NCI-H1105 treated with DMSO at 0.1 percent for 48 hours (cell line): ENCODE measurements at places on chromosomes 6 and 20.

GRCh38 chr6:147577488-147577887 is 69.0 kb downstream of the SAMD5 start:
- DNase-seq = no peak

- no peak for DNase-seq
These were observed 293.6 kb downstream of the HIVEP2 start for GRCh38 chr6:142651384-142651783.

DNA sequence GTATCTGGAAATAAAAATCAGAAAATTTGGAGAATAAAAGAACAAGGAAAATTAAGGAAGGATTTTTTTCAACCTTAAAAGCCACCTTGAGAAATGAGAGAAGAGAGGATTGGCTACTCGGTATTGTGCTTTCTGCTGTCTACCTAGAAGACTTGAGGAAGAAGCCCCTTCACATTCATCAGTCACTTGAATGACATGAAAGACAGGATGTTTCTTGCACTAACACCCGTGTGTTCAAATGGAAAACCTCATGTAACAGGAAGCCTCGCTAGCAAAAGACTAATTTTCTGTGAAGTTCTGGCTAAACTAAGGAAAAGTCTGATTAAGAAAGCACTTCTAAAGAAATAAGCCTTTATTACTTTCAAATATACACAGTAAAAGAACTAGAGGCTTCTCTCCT is 69.9 kb downstream of the OLIG3 start:
- no peak for DNase-seq

GRCh38 chr6:14873101-14873500 is 372.8 kb upstream of the JARID2 start:
- DNase-seq = no peak

DNA sequence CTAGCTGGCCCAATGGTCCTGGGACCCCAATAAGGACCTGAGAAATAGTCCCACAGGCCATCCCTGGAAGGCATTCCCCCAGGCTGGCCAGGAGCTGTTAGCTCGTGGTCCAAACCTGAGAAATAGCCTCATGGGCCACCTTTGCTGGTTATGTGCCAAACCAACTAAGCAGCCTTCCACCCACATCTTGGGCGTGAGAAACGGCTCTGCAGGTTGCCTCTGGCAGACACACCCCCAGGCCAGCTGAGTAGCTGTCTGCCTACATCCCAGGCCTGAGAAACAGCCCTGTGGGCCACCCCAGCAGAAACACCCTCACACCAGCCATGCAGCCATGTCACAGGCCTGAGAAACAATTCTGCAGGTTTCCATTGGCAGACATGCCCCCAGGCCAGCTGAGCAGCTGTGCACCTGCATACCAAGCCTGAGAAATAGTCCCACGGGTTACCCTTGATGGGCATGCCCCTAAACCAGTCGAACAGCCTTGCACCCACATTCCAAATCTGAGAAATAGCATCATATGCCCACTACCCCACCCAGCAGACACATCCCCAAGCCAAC is 567.8 kb upstream of the ID4 start:
- DNase-seq = no peak

- no peak for DNase-seq
These were observed 5.6 kb upstream of the STX16 start for GRCh38 chr20:58645412-58645968.

- DNase-seq = no peak
These were observed 4.2 kb downstream of the FOXC1 start for GRCh38 chr6:1613688-1614447.

DNA sequence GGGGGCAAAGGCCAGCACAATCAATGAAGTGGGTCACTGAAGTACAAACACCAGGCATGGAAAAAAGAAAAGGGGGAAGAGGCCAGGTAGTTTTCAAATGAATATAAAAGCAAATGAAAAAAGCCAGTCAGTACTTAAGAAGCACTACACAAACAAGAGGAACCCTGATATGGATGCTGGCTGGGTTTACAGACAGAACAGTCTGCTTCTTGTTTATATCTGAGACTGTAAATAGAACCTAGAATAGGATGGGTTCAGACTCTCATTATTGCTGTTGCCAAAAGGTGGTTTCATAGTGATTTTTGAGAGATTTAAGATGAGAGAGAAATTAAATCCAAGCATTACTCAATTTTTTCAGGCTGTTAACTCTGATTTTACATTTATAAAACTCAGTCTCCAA is 24.1 kb downstream of the USP45 start:
- DNase-seq = no peak

- DNase-seq = no peak
These were observed 7.8 kb downstream of the OLIG3 start for GRCh38 chr6:137486416-137486815.

DNA sequence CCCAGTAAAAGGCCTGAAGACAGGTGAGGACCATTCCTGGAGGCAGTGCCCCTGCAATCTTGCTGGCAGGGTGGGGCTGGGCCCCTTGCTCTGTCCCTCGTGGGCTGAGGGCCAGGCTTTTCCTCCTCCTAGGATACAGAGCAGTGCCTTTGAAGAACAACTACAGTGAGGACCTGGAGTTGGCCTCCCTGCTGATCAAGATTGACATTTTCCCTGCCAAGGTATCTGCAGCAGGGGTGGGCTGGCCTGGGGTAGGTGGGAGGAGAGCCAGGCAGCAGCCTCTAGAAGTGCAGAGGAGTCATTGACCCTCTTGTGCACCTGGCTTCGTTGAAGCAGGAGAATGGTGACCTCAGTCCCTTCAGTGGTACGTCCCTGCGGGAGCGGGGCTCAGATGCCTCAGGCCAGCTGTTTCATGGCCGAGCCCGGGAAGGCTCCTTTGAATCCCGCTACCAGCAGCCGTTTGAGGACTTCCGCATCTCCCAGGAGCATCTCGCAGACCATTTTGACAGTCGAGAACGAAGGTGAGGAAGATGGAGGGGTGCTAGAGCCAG is 36.5 kb downstream of the PLCG1 start:
- no peak for DNase-seq

- no peak for DNase-seq
These were observed 83.0 kb downstream of the YTHDF1 start for GRCh38 chr20:63132715-63133471.

DNA sequence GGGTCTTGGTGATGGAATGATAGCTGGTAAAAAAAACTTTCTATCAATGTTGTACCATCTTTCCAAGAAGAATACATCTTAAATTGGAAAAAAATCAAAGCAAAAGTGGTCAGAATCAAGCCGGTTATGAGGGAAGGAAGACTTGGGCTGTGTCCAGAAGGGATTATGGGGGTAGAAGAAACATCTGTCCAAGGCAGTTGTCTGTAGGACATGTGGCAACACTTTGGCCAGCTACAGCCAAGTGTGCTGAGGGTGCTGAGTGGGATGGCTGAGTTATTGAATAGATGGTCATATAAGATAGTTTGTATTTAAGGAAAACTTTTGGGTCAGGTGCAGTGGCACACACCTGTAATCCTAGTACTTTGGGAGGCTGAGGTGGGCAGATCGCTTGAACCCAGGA is 38.4 kb downstream of the INSM1 start:
- DNase-seq = no peak

GRCh38 chr6:154921482-154921881 is 73.6 kb upstream of the TIAM2 start:
- no peak for DNase-seq

GRCh38 chr6:9250852-9251251 is 815.5 kb upstream of the SLC35B3 start:
- DNase-seq = peak; percentile 74

GRCh38 chr6:153092082-153093013 is 38.7 kb downstream of the RGS17 start:
- no peak for DNase-seq

DNA sequence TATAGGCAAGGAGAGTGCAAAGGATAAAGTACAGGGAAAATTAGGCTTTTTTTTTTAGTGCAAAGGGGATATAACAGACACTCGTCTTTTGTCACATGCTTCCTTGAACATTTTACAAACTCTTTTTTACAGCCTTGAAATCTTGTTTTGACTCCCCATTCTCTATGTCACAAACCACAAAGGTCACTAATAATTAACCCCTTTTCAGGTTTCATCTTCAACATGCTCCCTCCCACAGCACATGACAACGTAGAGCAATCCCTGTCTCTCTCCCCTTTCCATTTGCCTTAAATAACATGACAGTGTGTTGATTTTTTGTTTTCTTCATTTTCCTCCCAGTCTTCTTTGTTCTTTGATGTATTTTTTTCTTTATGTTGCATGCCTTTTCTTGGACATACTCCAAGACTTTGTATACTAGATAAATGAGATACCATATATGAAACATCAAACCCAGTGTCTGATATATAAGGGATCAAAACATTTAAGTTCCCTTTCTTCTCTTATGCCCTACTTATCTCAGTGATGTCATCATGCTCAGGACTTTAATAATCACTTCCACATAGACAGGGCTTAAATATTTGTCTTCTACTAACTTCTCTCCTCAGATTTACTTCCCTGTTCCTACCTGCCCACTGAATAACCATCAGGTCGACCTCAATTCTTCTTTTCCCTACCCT is 378.7 kb upstream of the HSF2 start:
- no peak for DNase-seq

DNA sequence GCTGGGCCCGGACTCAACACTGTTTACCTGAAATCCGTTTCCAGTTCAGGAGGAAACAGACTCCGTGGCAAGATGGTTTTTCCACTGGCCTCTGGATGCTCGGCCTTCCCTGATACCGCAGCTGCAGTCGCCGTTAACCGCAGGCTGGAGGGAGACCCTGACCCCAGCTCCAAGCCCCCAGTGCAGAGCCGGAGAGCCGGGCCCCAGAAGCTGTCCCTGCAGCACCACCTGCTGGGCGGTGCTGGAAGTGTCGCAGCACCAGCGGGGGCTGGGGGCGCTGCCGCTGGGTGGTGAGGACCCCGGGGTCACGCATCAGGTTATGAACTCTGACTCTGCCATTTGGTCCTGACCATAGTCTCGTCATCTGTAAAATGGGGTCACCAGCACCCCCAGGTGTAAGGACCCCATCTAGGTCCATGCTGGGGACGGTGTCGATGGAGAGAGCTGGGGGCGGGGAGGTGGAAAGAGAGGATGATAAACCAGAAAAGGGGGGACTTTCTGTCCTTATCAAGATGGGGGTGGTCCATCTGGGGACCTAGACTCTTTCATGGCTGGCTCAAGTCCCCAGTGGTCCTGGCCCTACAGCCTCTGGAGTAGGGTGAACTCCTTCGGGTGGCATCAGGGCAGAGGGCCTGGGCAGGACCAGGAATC is 20.8 kb upstream of the CHRNA4 start:
- DNase-seq = no peak

DNA sequence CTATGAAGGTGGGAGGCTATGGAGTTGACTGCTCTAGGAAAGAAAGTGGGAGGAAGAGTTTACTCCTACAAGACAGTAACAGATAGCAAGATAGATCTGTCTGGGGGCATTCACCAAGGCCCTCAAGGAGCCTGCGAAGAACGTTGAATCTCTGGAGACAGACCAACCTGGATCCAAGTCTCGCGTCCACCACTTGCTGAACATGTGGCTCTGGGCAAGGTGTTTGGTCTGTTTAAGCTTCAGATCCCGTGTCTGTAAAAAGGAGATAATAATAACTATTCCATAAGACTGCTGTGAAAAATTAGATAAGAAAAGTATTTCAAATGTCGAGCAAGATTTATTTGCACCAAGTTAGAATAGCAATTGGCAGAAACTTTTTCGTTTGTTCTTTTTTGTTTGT is 8.1 kb upstream of the EEF1A1 start:
- DNase-seq = no peak

DNA sequence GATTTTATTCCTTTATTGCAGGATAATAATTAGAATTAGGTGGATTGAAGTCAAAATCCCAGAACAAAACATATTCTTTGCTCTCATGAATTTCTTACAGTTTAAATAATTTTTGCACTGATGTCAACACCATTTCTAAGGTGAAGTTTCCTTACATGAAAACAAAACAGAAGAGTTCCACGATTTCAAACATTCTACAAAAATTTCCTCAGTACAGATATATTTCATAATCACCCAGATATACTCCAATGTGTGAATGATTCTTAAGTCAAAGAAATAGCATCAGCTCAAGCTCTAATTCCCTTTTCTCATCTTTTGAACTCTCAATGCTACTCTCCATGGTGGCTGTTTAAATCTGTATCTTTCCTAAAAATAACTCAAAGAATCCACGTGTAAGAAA is 39.5 kb upstream of the THBS2 start:
- DNase-seq = no peak

DNA sequence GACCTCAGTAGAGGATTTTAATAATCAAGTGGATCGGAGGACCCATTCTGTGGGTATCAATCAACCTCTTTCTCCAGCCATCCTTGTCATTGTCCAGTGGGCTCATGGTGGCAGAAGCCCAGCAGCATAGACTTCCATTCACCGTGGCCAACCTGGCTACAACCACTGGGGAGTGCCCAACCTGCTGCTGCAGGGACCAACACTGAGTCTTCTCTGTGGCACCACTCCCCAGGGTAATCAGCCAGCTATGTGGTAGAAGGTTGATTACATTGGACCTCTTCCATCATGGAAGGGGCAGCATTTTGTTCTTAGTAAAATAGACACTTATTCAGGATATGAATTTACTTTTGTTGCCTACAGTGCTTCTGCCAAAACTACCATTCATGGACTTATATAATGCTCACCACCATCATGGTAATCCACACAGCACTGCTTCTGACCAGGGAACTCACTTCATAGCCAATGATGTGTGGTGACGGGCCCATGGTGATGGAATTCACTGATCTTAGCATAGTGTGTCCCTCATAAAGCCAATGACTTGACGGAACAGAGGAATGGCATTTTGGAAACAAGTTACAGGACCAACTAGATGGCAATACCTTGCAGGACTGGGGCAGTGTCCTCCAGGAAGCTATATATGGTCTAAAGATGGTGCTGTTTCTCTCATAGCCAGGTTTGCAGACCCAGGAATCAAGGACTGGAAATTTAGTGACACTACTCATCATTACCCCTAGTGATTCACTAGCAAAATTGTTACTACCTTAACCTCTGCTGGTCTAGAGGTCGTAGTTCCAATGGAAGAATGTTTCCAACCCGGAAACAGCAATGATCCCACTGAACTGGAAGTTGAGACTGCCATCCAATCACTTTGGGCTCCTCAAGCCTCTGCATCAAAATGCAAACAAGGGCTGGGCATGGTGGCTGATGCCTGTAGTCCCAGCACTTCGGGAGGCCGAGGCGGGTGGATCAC is 7.6 kb downstream of the CD24 start:
- no peak for DNase-seq

- DNase-seq = no peak
These were observed 74.3 kb downstream of the ADGRG6 start for GRCh38 chr6:142376115-142376514.

DNA sequence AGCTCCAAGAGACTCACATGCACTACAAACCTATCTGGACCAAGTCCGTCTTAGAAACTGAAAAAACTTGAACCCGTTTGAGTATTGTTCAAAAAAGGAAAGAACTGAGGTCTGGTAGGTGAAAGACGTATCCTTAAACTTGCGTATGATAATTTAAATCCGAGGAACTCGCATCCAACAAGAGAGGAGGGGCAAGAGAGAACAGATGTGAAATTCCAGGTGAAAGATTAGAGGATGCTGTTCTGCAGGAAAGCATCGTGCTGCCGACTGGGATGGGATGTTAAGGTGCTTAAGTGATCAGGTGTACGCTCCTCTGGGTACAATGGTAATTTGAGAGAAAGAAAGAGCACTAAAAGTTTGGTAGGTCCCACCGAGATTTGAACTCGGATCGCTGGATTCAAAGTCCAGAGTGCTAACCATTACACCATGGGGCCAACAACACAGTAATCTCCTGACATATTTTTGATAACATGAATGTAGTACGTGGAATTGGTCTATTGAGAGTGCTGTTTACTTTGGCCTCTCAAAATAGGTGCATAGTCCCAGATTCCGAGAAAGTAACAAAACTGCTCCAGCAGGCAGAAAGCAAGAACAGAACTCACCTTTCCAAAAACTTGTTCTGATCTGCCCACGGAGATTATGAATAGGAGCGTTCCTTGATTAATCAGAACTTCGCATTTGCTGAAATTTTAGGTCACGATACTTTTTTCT is 53.5 kb upstream of the BTN3A2 start:
- peak; percentile 83 for DNase-seq
